ENCODE measurements at places on chromosomes 5 and 9.

DNA sequence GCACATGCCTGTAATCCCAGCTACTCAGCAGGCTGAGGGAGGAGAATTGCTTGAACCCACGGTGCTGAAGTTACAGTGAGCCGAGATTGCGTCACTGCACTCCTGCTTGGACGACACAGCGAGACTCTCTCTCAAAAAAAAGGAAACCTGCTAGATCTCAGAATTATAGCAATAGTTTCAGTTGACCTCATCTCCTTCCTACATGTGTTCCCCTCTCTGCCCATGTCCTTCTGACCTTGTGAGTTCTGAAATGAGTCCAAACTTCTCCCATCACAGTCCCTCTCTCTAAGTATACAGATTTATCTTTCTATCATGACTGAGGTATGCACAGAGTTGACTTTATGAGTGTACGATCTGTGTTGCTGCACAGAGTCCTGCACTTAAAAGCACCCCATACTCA is 44.6 kb upstream of the SHOC1 start:
- no peaks in the 10 kb centered on the region for H3K4me1 ChIP-seq
- H3K27ac ChIP-seq, result no peak overlapping the region
- no peak overlapping the region for H3K4me3 ChIP-seq
- H3K36me3 ChIP-seq, result no peaks in the 10 kb centered on the region
- no peak for DNase-seq
- H3K27me3 ChIP-seq, result peaks cover 3% of the 10 kb centered on the region

- DNase-seq, result no peak
- H3K36me3 ChIP-seq, result no peaks in the 10 kb centered on the region
- H3K27ac ChIP-seq, result no peak overlapping the region
- no peak overlapping the region for H3K4me3 ChIP-seq
- no peaks in the 10 kb centered on the region for H3K27me3 ChIP-seq
Measured at GRCh38 chr5:55411876-55412275, 104.1 kb downstream of the MTREX start.

DNA sequence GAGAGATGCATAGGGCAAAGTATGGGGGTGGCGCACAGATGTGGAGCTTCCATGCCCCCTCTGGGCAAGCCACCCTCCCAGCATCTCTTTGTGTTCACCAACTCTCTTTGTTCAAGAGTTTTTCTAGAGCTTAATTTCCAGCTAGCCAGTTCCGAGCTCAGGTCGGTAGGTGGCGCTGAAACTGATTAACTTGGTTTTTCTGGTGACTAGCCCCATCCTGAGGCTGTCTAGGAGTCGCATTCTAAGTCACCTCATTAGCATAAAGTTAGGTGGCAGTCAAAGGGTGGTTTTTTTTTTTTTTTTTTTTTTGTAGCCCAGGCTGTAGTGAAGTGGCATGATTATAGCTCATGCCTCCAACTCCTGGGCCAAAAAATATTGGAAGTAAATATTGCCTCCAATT is 476.4 kb downstream of the KDM4C start:
- H3K4me3 ChIP-seq, result no peak overlapping the region
- H3K27ac ChIP-seq, result no peak overlapping the region
- H3K36me3 ChIP-seq, result no peaks in the 10 kb centered on the region
- no peaks in the 10 kb centered on the region for H3K27me3 ChIP-seq
- peak; percentile 51 for DNase-seq
- no peaks in the 10 kb centered on the region for H3K4me1 ChIP-seq

DNA sequence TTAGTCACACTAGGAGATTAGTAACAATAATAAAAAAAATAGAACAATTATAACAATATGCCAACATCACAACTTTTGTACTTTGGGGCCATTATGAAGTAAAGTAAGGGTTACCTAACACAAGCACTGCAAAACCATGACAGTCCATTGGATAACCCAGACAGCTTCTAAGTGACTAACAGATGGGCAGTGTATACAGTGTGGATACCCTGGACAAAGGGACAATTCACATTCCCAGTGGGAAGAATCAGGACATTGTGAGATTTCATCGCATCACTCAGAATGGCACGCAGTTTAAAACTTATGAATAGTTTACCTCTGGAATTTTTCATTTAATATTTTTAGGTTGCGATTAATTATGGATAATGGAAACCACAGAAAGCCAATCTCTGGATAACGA is 45.6 kb upstream of the JADE2 start:
- H3K36me3 ChIP-seq, result no peaks in the 10 kb centered on the region
- no peak overlapping the region for H3K4me3 ChIP-seq
- H3K27me3 ChIP-seq, result no peaks in the 10 kb centered on the region
- DNase-seq, result no peak
